Panc1 (cell line): ENCODE measurements at places on chromosomes 5 and 9. TPM values are rescaled to one million over a fixed set of nuclear protein-coding genes. Genes with fewer than 3 reads are reported as not detected.

DNA sequence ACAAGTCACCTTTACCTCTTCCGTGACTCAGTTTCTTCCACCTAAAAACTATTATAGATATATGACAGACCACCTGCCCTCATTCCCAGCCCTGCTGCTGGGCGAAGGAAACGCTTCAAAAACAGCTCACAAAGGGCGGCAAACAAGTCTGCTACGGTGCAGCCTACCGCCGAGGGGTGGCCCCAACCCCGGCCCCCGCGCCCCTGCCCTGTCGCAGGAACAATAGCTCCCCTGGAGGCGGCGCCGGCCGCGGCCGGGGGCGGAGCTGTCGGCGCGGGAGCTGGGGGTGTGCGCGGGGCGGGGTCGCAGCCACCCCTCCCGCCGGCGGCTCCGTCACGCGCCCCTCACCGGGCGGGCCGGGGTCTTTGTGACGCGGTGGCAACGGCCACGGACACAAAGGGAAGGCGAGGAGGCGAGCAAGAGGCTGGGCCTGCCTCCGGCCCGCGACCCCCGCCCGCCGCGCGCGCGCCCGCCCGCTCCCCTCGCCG, at the start of gene TMEFF1:
Gene TMEFF1, plus strand, starts transcription at position 362 of the 488 bp plus-strand sequence. CDS start 396 bp downstream, outside the sequence.
- H3K4me1 ChIP-seq, result no peaks in the 10 kb centered on the region
- peak within 1 kb of the TSS; percentile 50 for H3K4me3 ChIP-seq
- H3K27me3 ChIP-seq, result no peaks in the 10 kb centered on the region
- no peaks in the 10 kb centered on the region for H3K36me3 ChIP-seq
- no peak for DNase-seq

The LCNL1 gene
- 0.82 TPM for total RNA-seq

DNA sequence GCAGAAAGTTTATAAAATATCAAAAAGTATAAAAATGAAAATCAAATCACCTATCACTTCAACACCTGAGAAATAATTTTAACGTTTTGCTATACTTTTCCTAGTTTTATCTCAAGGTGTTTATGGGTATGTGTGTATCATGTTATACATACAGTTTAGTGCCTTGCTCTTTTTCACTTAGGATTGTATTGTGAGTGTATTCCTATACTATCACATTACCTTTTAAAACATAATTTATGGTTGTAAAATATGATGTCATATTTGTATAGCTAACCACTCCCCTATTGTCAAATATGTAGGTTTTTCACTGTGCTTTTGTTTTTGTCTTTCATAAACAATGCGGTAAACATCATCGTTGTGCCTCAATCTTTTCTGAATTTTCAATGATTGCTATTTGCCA, 479.9 kb downstream of the SPOCK1 start:
- no peak overlapping the region for H3K27ac ChIP-seq
- H3K27me3 ChIP-seq, result no peaks in the 10 kb centered on the region
- DNase-seq, result no peak
- no peak overlapping the region for H3K4me3 ChIP-seq

The COL15A1 gene
- total RNA-seq, result 0.10 TPM

DNA sequence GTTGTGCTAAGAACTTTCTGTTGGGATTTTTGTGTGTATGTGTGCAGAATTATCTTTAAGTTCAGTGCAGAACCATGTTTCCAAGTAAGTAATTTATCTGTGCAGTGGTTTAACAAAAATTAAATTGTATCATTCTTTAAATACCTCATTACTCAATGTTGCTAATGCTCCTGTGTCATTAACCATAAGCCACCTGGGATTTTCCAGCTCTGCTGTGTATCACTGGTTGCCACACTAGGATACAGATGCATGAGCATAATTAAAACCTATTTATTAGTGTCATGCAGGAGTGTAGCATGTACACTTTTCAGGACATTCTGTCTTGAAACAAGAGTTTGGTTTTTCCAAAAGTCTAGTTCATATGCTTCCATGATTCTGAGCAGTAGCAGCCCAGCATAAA, 120.4 kb upstream of the PTGER4 start:
- H3K4me1 ChIP-seq, result peaks cover 10% of the 10 kb centered on the region; the same call in 1 of the 2 replicates
- no peaks in the 10 kb centered on the region for H3K27me3 ChIP-seq
- H3K27ac ChIP-seq, result no peak overlapping the region; the same call in 1 of the 2 replicates
- no peak for DNase-seq
- no peaks in the 10 kb centered on the region for H3K36me3 ChIP-seq

- no peak overlapping the region for H3K4me3 ChIP-seq
- peaks cover 59% of the 10 kb centered on the region for H3K36me3 ChIP-seq
- DNase-seq, result no peak
- no peaks in the 10 kb centered on the region for H3K4me1 ChIP-seq
These were observed 28.8 kb downstream of the G3BP1 start for GRCh38 chr5:151800532-151800931.

- H3K4me3 ChIP-seq, result no peak overlapping the region
- no peak overlapping the region for H3K27ac ChIP-seq
- H3K27me3 ChIP-seq, result no peaks in the 10 kb centered on the region
These were observed 407.2 kb upstream of the CLINT1 start for GRCh38 chr5:158265931-158266700.

GRCh38 chr5:128766406-128766805, 198.9 kb upstream of the SLC27A6 start:
- H3K4me3 ChIP-seq, result no peak overlapping the region
- no peak for DNase-seq
- no peak overlapping the region for H3K27ac ChIP-seq

The CCDC171 gene
- total RNA-seq, result 1.5 TPM

DNA sequence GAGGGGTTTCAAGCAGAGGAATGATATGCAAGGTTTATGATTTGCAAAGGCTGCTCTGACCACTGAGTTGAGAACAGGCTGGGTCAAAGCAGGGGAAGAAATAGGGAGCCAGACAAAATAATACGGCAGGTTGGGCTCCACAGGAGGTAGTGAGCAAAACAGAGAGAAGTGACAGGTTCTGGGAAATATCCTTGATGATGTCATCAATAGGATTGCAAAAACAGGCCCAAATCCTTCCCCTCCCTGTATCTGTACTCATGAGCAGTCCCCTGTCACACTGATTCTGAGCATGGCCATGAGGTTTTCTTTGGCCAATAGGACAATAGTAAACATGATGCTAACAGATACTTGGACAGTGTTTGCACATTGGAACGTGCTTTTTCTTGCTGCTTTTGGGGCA, 471.8 kb upstream of the BRINP1 start:
- no peaks in the 10 kb centered on the region for H3K4me1 ChIP-seq
- no peak overlapping the region for H3K4me3 ChIP-seq
- H3K27ac ChIP-seq, result no peak overlapping the region
- H3K27me3 ChIP-seq, result no peaks in the 10 kb centered on the region
- DNase-seq, result no peak
- no peaks in the 10 kb centered on the region for H3K36me3 ChIP-seq

- H3K27ac ChIP-seq, result no peak overlapping the region
- H3K27me3 ChIP-seq, result no peaks in the 10 kb centered on the region
- no peak overlapping the region for H3K4me3 ChIP-seq
- H3K36me3 ChIP-seq, result no peaks in the 10 kb centered on the region
These were observed 94.4 kb downstream of the VAV2 start for GRCh38 chr9:133897675-133898074.

- H3K4me1 ChIP-seq, result no peaks in the 10 kb centered on the region
- no peak overlapping the region for H3K4me3 ChIP-seq
- no peaks in the 10 kb centered on the region for H3K36me3 ChIP-seq
- H3K27me3 ChIP-seq, result no peaks in the 10 kb centered on the region
These were observed 107.6 kb downstream of the SYK start for GRCh38 chr9:90909225-90909624.

- H3K4me1 ChIP-seq, result no peaks in the 10 kb centered on the region
- DNase-seq, result peak; percentile 54
- no peak overlapping the region for H3K4me3 ChIP-seq
- no peak overlapping the region for H3K27ac ChIP-seq
- no peaks in the 10 kb centered on the region for H3K36me3 ChIP-seq
These were observed 3.9 kb downstream of the TEX53 start for GRCh38 chr9:114653556-114654159.
